ENCODE measurements at places on chromosomes 7 and 10.

- DNase-seq: no peak
Measured at GRCh38 chr10:72598769-72599701, 26.8 kb downstream of the MICU1 start.

DNA sequence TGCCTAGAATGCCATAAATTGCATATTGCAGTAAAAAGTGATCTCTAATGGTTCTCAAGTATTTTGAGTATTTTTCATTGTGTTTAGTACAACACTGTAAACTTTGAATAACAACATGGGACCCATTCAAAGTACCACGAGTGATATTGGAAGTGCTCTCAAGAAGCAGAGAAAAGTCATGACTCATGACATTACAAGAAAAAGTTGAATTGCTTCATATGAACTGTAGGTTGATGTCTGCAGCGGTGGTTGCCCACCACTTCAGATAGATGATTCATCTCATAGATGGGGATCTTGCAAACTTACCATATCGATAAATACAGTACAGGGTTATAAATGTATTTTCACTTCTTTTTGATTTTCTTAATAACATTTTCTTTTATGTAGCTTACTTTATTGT is 33.9 kb downstream of the ENTPD1 start:
- DNase-seq: no peak

DNA sequence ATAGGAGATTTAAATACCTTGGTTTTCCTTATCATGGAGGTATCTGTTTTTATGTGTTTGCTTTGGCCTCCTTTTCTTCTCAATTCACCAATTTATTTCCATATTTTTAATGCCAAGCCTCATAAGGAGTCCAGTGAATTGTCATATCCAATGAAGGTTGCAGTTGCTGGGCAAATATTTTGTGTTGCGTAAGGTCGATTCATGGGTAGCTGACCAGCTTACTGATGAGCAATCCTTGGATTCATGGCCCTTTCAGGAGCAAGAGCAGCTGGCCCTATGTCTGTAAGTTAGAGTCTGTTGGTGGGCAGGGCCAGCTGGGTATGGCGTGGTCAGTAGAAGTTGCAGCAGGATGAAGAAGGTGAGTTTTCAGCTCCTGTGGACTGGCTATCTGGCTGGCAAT is 182.9 kb downstream of the PFKFB3 start:
- DNase-seq: no peak

- DNase-seq: no peak
Measured at GRCh38 chr10:48460182-48460581, 144.7 kb downstream of the ARHGAP22 start.

DNA sequence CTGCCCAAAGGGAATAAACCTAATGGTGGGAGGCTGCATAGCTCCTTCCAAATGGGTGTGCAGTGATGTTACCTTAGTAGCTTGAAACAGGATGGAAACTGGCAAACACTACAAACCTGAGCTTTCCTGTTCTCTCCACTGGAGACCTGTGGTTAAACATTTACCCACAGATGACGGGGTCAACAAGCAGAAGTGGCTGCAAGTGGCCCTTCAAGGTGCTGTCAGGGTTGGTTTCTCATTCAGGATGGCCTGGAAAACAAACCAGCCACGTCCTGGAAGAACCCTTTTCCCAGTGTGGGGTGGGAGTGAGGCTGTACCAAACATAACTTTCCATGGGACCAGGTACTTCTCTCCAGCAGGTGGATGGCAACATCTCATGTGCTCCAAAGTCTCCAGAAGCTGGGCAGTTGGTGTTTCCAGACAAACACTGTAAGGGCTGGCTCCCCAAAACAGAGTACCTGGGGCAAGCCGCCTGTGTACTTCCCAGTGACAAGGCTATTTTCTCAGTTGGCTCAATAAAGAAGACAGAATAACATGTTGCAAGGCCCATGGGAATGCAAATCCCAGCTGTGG is 67.5 kb downstream of the DNAJB9 start:
- no peak for DNase-seq

DNA sequence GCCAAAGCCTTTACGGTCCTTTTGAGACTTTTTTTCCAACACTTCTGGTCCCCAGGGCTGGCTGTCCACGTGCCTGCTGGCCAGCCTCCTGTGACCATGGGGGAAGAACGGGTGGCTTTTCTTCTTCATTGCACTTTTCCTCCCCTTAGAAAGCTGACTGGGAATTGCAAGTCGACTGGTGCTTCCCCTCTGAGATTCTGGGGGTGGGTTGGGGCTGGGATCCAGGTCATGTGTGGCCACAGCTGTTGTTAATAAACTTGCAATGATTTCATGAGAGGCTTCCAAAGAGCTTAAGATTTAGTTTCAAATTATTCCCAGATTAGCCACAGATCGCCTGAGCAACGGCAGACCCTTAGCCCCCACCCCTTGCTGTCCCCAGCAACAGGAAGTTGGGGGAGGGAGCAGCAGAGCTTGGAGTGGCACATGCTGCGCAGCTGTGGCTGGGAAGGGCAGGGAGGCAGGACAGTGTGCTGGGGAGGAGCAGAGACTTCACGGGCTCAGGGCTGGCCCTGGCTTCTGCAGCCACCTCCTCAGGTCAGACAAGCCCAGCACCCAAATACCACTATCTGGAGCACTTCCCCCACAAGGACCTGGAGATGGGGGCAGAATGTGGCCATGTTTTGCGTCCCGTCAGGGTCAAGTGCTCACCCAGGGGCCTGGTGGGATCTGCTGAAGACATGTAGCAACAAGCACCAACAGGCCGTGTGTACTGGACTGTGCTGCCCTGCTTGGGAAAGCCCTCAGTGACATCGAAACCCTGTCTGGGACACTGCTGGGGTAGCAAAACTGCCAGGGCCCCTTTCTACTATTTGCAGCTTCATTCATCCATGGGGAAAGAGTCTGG is 147.1 kb downstream of the RNF216 start:
- no peak for DNase-seq

GRCh38 chr10:42992156-42992956 is 84.5 kb upstream of the RET start:
- no peak for DNase-seq

DNA sequence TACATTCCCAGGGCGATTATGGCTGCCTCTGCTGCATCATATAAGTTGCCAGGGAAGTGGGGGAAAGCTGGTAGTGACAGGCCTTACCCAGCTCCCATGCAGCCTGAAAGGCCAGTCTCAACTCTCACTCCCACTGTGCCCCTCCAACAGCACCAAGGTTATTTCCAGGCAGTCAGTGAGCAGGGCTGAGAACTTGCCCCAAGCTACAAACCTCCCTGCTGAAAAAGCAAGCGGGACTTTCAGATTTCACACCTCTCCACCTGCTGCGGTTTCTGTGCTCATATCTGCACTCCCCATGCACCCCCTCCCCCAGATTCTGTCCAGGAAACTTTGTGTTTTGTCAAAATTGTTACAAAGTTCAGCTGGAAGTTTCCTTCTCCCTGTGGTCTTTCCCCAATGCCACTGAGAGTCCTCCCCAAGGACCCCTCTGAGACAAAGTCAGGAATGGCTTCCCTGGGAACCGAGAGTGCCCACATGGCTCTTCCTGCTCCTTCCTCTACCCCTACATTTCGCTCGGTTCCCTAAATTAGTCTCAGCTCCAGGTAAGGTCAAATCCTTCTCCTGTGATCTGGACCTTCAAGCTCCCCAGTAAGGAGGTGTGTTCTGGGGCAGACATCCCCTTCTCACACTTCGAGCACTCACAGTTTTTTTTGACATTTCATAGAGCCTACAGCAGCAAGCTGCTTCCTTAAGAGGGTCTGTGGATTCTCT is 25.3 kb upstream of the WNT2 start:
- DNase-seq: no peak

GRCh38 chr10:91614225-91614624 is 18.6 kb downstream of the PPP1R3C start:
- DNase-seq: no peak
